Right renal pelvis (tissue), 4 donors: ENCODE measurements at places on chromosomes 5 and 9. TPM values are rescaled to one million over a fixed set of nuclear protein-coding genes. Genes with fewer than 3 reads are reported as not detected.

The GFPT2 gene
- 4.7 TPM for polyA plus RNA-seq

- DNase-seq = no peak
Observed at GRCh38 chr5:71974165-71974564, 133.1 kb upstream of the MAP1B start.

The FSD1L gene
- 8.4 TPM for polyA plus RNA-seq

The MSX2 gene
- 0.90 TPM for polyA plus RNA-seq

DNA sequence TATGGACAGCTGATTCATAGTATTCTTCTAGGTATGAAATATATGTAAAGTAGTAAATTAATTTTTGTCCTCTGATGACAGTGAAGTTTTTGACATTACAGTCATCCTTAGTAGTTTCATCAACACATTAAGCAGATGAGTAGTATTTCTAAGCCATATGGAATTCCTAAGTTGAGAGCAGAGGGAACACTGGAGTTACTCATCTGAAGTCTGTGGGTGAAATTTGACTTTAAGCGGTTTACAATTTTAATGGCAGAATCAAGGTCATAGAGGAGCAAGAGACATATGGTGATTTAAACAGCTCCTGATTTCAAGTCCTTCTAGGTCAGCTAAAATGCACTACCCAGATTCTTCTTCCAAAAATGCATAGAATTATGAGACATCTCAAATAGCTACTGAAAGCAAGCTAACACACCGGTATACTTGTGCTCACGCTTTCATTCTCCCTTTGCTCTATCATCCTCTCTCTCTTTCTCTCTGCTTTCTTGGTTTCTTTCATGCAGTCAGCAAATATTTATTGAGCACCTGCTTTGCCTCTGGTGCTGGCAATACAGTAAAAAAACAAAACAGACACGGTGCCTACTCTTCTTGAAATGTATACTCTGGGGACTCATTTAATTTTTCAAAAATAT lies 235.9 kb downstream of the FER start:
- DNase-seq = no peak

- no peak for DNase-seq
Observed at GRCh38 chr9:15882328-15882727, 329.5 kb downstream of the CCDC171 start.

The ABO gene
- polyA plus RNA-seq = 9.8 TPM

GRCh38 chr5:106755789-106756188 lies 914.9 kb downstream of the EFNA5 start:
- no peak for DNase-seq

DNA sequence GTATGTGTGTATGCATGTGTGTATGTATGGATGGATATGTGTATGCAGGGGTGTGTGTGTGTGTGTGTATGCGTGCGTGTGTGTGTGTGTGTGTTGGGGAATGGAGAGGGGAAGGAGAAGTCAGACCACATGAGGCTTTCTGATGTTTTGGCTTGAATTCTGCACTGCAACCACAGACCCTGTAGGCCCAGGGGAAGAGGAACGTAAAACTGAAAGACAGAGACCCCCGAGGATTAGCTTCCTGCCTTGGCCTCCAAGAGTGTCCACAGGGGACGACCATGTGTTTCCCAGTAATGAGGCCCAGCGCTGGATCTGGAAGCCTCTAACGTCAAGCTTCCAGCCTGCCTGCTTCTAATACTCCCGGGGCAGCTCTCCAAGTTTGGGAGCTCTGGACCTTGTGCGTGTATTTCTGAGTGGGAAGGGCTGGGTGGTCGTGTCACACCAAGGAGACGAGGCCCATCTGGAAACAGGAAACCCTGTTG lies 5.8 kb downstream of the DCANP1 start:
- DNase-seq = no peak

The TYRP1 gene
- polyA plus RNA-seq = 1.6 TPM

The DIPK1B gene
- polyA plus RNA-seq = 32.8 TPM

DNA sequence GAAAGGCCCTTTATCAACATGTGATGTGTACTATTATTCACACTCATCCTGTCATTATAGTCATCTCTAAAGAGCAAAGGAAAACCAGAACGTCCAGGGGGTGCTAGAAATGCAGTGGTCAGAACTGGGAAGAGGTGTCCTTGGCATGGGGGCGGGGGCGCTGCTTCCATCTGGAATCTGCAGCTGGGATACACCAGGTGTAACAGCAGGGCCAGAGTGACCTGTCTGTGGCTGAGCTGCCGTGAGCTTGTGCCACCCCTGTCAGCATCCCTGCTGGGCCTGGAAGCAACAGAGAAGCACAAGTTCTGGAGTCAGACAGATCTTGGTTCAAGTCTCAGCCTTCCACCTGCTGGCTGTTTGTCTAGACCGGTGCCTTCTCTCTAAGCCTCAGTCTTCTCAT lies 263.3 kb upstream of the MVB12B start:
- DNase-seq = no peak

The PDCD1LG2 gene
- 0.13 TPM for polyA plus RNA-seq

DNA sequence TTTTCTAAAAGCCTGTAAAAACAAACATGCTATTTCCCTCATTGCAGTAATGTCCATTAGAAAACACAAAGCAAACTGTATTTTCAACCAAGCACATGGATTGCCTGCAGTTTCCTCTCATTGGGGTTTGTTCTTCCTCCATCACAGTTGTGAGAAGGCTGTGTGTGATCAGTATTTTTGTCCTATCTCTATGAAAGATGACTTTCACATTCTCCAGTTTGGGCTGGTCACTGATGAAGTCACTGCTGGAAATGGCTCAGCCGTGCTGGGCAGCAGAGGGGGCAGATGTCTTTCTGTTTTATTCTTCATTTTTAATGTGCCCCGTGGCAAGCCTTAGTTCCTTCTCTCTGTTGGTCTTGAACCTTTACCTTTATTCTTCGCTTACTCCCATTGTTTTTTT lies 288.9 kb upstream of the MPDZ start:
- no peak for DNase-seq

- DNase-seq = no peak
Observed at GRCh38 chr9:132694144-132694543, 23.9 kb downstream of the GTF3C4 start.

- no peak for DNase-seq
Observed at GRCh38 chr5:42586625-42587024, 163.4 kb downstream of the GHR start.

GRCh38 chr9:103152473-103152872 lies 157.3 kb downstream of the CYLC2 start:
- no peak for DNase-seq

The QRFP gene
- polyA plus RNA-seq = 0.27 TPM

The SAXO1 gene
- 0.26 TPM for polyA plus RNA-seq

GRCh38 chr5:141969783-141970771 lies 1.2 kb downstream of the RNF14 start:
- no peak for DNase-seq

DNA sequence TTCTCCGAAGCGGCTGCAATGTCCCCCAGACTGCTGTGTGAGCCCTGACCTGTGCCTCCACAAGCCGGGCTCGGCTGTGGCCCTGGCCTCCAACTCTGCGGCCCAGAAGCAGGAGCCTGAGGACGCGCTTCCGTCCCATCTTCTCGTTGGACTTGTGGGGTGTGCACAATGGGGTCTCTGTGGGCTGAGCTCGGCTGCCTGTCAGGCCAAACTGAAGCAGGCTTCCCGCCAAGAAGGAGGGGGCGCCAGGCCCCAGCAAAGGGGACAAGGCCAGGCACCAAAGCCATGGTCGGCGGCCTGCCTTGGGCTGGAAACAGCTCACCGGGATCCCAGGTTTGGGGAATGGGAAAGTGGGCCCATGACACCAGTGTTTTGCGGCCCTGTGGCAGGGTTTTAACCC lies 4.1 kb downstream of the NOTCH1 start:
- no peak for DNase-seq

The SLC4A9 gene
- polyA plus RNA-seq = 20.2 TPM

- no peak for DNase-seq
Observed at GRCh38 chr5:176188085-176188484, 50.1 kb upstream of the SIMC1 start.
